ENCODE measurements at places on chromosomes 3 and 15.

DNA sequence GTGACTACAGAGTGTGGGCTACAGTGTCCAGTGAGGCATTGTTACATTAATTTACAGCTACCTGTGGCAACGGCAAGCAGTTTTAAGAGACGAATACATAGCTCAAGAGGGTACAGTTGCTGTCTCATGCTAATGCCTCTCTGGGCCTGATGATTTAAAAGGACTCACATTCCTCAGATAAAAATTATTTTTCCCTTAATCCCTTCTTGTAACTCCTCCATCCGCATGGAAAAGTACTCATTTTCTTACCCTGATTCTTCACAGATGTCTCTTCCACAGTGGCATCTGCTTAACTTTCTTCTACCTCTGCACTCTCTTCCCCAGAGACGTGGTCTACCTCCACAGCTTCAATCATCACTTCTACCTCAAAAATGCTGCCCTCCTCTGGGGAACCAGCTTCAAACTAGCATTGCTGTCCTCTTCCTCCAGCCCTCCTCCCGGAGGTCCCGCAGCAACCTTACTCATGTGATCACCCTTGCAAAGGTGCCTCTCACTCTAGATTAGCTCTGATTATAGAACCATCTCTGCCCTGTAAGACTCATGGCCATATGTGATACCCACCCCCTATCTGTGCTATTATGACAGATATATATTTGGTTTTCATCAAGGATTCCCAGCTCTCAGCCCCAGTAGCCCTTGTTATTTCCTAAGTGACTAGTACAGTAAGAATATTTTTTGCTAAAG, 21.4 kb upstream of the ABHD17C start:
- DNase-seq: peak; percentile 37

GRCh38 chr15:80207887-80208286, 44.1 kb downstream of the CTXND1 start:
- no peak for DNase-seq

GRCh38 chr15:74655424-74655823, 39.8 kb downstream of the CLK3 start:
- peak; percentile 24 for DNase-seq

GRCh38 chr15:74274470-74275038, 38.4 kb downstream of the CCDC33 start:
- DNase-seq: no peak

DNA sequence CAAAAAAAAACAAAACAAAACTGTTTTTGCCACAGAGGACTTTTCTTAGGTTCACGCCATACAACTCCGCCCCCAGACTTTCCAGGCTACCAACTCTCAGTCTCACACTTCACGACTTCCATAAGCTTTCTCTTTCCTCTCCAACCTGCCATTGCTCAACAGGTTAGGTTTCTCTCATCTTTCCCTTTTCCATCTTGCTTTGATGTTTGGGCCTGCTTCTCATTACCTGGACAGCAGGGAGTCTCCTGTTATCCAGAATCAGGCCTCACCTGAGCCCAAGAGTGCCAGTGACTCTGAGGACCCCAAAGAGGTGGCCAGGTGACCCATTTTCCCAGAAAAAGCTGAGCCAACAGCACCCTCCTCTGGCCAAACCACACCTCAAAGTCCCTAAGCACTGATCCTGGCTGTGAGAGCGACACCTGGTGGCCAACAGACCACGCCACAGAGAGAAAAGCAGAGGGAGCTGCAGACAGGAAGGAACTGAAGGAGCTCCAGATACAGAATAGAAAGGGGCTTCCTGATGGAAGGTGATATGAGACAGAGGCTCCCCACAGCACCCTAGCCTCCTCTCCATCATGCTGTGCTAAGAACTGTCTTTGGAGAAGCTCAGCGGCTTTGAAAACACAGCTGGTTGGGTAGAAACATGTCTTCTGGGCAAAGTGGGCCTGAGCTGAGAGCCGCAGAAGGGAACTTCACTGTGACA, 4.0 kb downstream of the CCDC51 start:
- peak; percentile 76 for DNase-seq
